HCT116 (cell line): ENCODE measurements at places on chromosomes 3 and 15. TPM values are rescaled to one million over a fixed set of nuclear protein-coding genes. Genes with fewer than 3 reads are reported as not detected.

DNA sequence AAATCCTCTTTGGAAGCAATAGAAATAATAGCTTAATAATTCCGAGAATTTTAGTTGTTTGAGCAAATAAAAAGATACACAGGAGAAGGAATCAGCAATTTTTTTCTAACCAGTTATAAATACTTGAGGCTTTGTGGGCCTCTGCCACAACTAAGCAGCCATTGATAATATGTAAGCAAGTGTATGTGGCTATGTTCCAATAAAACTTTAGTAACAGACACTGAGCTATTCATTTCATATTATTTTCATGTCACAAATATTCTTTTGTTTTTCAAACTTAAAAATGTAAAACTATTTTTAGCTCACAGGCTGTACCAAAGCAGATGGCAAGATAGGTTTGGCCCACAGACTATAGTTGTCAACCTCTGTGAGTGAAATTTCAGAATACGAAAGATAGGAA, 85.7 kb downstream of the MSL2 start:
- DNase-seq, result no peak

DNA sequence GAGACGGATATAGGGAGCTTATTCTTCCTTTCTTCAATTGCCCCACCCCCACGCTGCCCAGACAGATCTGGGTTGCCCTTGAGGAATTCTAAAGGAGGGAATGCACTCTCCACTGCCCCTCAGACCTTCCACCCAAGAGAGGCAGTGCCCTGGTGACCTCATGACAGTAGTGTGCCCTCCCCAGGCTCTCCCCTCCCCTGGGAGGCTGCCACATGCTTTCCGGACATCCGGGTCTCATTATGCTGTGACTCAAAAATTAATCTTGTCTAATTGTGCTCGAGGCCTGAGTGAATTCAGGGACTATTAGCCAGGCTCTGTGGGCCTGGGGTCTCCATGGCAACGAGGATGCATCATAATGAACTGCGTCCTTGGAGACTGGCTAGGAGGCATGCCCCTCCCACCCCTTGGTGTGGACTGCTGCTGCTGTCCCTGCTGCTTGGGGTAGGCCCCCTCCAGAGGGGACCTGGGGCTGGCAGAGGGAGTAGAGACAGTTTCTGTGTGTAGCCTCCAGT, 20.8 kb downstream of the CORO2B start:
- no peak for DNase-seq

DNA sequence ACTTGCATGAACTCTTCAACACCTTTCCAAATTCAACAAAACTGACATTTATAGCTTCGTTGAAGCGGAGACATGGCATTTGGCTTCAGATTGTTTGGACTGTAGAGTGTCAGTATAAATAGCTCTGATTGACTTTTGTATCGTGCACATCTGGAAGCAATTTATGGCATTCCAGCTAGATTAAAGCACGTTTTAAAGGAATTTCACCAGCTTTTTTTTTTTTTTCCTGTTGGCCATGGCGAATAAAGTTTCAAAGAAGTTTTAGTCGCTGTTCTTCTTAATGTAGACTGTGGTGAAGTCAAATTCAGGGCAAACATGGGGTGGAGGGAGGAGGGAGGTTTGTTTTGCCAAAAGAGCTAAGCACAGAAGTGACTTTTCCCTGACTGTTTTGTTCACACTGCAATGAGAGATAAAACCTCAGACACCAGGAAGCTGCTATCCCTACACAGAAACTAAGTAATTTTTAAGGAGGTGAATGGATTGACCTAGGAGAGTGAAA, 391.0 kb upstream of the RARB start:
- no peak for DNase-seq

- no peak for DNase-seq
These were observed 427 bp upstream of the RNF111 start for GRCh38 chr15:58987036-58987435.

DNA sequence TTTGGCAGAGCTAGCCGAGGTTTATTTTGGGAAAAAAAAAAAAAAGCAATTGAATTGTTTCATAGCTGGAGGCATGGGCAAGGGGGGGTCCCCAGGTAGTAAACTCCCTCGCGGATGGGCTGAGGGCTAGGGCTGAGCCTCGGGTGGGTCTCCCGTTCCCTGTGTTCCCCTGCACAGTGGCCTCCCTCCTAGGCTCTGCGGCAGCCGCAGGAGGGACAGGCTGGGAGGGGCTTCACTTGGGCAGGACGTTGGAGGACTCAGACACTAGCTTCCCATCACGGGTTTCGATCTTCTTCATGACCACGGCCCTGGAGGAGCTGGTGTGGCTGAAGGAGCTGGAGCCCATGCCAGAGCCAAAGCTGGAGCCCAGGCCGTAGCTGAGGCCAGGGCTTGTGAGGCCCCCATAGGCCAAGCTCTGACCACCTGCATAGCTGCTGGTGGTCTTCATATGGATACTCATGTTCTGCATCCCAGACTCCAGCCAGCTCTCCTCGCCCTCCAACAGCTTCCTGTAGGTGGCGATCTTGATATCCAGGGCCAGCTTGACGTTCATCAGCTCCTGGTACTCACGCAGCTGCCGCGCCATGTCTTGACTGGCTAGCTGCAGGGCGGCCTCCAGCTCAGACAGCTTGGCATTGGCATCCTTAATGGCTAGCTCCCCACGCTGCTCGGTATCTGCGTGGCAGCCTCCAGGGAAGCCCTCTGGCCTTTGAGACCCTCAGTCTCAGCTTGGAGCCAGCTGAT, 64.0 kb upstream of the CDAN1 start:
- DNase-seq, result no peak

GRCh38 chr15:98802187-98802586, 153.8 kb downstream of the IGF1R start:
- no peak for DNase-seq

DNA sequence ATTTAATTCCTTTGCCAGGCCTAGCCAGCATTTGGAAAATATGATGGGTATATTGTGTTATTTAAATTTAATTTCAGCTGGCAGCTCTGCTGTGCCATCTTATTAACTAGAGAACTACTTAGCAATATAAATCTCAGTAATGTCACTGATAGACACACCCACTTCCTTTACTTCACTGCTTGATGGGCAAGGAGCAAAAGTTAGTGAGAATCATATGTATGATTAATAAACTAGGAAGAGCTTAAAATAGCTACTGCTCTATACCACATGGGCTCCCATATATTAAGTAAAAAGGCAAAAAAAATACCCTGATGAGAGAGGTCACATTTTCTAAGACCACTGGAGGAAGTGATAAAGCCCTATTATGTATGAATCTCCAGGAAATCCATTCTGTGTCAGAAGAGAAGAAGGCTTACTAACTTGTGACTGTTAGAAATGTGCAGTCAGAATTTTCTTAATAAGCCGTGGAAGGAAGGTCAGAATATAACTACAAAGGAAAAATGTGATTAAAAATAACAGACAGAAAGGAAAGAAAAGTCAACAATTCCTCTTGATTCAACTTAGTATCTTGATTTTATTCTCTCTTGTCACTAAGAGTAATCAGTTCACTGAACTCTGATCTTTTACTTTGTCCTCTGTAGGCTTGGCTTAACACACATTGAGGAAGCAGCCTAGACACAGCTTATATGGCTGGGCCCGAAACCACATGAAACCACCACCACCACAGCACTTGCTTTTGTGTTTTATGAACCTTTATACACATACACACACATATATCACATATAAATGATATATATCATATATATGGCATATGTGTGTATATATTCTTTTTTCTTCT, 1233.9 kb upstream of the ALCAM start:
- no peak for DNase-seq

GRCh38 chr15:90286678-90287077, 21.2 kb downstream of the NGRN start:
- DNase-seq, result no peak

- DNase-seq, result no peak
These were observed 42.5 kb upstream of the TPM1 start for GRCh38 chr15:62999923-63000561.

PRR20G gene
- total RNA-seq, result 0.30 TPM

BFSP2 gene
- total RNA-seq, result not detected
